ENCODE measurements at places on chromosomes 6 and 20.

GRCh38 chr20:34852298-34852697, 20.4 kb downstream of the GGT7 start:
- no peaks in the 10 kb centered on the region for H3K4me1 ChIP-seq
- no peaks in the 10 kb centered on the region for H3K27me3 ChIP-seq
- no peak overlapping the region for H3K27ac ChIP-seq
- peaks cover 6% of the 10 kb centered on the region for H3K36me3 ChIP-seq

GRCh38 chr6:21615504-21615903, 22.0 kb downstream of the SOX4 start:
- no peaks in the 10 kb centered on the region for H3K27me3 ChIP-seq
- H3K27ac ChIP-seq = no peak overlapping the region
- no peaks in the 10 kb centered on the region for H3K36me3 ChIP-seq
- H3K4me3 ChIP-seq = no peak overlapping the region
- no peak for DNase-seq

DNA sequence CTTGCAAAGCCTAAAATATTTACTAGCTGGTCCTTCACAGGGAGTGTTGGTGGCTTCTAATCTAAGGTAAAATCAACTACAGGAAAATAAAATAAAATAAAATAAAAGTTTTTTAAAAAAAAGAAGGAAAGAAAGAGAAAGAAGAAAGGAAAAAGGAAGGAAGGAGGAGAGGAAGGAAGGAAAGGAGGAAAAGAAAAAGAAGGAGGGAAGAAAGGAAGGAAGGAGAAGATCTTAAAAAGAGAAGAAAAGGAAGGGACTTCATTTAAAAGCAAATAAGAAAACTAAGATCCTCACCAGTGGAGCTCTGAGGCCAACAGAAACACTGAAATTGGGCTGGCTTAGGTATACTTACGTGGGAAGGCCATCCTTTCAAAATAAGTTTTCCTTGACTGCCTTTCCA, 178.4 kb downstream of the TSHZ2 start:
- H3K27ac ChIP-seq = no peak overlapping the region
- no peak overlapping the region for H3K4me3 ChIP-seq
- DNase-seq = no peak
- H3K27me3 ChIP-seq = no peaks in the 10 kb centered on the region
- H3K36me3 ChIP-seq = no peaks in the 10 kb centered on the region
- peaks cover 6% of the 10 kb centered on the region for H3K4me1 ChIP-seq

- H3K27ac ChIP-seq = no peak overlapping the region
- H3K4me3 ChIP-seq = no peak overlapping the region
- no peaks in the 10 kb centered on the region for H3K36me3 ChIP-seq
- peaks cover 9% of the 10 kb centered on the region for H3K4me1 ChIP-seq
Measured at GRCh38 chr6:155599561-155599960, 143.9 kb upstream of the NOX3 start.

- H3K4me3 ChIP-seq = no peak overlapping the region
- no peaks in the 10 kb centered on the region for H3K27me3 ChIP-seq
- no peak for DNase-seq
- 0 out of 2 replicates have a peak, but pooled peaks cover under 1% of the 10 kb centered on the region for H3K4me1 ChIP-seq
- no peaks in the 10 kb centered on the region for H3K36me3 ChIP-seq
Measured at GRCh38 chr20:20699144-20699543, 13.3 kb downstream of the RALGAPA2 start.

DNA sequence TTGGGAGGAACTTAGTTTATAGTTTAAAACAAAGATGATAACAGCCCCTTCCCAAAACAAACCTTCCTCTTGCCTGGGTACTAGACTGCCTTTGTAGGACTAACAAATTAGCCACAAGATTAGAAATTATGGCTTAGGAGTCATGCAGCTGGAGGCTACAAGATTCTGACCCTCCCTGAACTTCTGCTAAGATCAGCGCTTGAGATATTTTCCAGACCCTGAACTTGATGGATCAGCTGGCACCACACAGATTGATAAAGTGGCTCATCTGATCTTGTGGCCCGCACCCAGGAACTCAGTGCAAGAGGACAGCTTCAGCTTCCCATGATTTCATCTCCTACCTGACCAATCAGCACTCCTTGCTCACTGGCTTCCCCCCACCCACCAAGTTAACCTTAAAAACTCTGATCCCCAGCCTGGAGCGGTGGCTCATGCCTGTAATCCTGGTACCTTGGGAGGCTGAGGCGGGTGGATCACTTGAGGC, 5.9 kb upstream of the SERINC3 start:
- H3K27me3 ChIP-seq = no peaks in the 10 kb centered on the region
- no peak for DNase-seq
- H3K4me1 ChIP-seq = peaks cover 46% of the 10 kb centered on the region

DNA sequence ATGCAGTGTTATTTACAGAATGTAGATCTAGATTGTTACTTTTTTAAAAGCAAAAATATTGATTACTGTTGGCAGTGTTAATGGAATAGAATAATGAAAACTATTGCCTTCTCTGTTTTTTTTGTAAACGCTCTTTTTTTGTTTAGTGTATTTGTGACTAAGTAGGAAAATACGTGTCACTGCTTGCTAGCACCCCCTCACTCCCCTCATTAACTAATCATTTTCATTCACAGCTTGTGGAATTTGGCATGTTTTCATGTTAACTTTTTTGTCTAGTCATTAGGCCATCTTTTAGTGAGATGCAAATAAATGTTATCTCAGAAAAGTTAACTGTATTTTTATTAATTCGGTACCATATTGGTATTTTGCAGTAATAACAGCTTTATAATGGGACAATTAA, 29.8 kb downstream of the ADGRG6 start:
- no peaks in the 10 kb centered on the region for H3K36me3 ChIP-seq
- H3K27me3 ChIP-seq = no peaks in the 10 kb centered on the region
- peaks cover 26% of the 10 kb centered on the region for H3K4me1 ChIP-seq
- no peak overlapping the region for H3K4me3 ChIP-seq

- H3K4me1 ChIP-seq = no peaks in the 10 kb centered on the region
- peaks cover 6% of the 10 kb centered on the region for H3K27me3 ChIP-seq
- no peak overlapping the region for H3K27ac ChIP-seq
- DNase-seq = no peak
- no peak overlapping the region for H3K4me3 ChIP-seq
Measured at GRCh38 chr6:268394-268935, 23.8 kb upstream of the DUSP22 start.

DNA sequence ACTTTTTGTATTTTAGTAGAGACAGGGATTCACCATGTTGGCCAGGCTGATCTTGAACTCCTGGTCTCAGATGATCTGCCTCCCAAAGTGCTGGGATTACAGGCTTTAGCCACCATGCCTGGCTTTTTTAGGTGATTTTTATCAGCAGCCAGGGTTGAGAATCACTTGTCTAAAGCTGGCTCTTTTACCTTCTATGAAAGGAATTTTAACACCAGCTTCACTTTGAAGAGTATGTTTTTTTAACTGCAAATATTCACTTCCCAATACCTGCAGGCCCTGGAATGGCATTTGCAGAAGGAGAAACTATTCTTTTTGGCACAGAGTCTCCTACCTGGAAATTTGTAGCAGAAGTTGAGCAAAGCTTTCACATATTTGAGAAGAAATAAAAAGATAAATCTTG, 63.6 kb upstream of the NAA20 start:
- H3K36me3 ChIP-seq = no peaks in the 10 kb centered on the region
- H3K27me3 ChIP-seq = no peaks in the 10 kb centered on the region
- H3K27ac ChIP-seq = no peak overlapping the region
- H3K4me3 ChIP-seq = no peak overlapping the region
- no peak for DNase-seq
